ENCODE measurements at places on chromosomes 2 and 18. TPM values are rescaled to one million over a fixed set of nuclear protein-coding genes. Genes with fewer than 3 reads are reported as not detected.

GRCh38 chr18:66438711-66439536, 165.0 kb downstream of the CDH19 start:
- no peak for DNase-seq

DNA sequence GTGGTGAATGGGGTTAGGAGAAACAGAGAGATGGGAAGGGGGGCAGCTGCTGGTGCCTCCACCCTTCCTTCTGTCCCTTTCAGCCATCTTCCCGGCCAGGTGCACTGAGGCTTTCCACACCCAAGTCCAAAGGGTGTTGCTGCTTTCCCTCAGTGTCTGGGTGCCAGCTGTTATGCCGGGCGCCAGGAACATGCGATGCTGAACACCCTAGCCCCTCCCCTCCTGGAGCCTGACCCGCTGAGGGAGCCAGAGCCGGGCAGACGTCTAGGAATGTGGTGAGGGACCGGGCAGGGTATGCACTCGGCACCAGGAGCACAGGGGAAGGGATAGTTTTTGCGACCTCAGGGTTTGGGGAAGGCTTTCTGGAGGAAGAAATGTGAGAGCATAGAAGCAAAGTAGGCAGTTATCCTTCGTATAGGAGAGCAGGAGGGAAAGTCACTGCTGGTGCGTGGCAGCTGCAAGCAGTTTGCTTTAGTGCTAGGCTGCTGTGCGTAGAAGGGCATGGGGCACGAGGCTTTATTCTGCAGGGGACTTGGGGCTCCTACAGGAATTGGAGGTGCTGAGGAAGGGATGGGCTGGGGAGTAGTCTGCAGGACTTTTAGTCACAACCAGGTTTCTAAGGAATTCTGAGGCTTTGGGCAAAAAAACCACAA, 147.7 kb downstream of the TSN start:
- no peak for DNase-seq

GRCh38 chr2:119711352-119711751, 32.4 kb downstream of the TMEM177 start:
- DNase-seq, result no peak

DNA sequence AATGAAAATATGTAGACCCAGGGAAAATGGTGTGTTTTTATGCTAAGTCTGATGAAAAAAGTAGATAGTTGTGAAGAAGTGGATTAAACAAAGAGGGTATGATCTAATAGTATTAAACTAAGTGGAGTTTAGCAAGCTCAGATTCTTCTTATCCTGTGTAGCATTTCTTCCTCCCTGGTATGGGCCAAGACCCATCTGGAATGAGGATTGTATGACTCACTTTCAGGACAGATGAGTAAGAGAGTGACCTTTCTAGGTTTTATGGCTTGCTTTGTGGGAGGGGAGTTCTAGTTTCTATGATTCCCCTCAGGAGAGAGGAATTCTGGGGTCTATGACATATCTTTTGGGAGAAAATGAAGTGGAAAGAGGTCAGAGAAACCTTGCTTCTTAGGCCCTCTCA, 550.1 kb downstream of the SPAG16 start:
- no peak for DNase-seq

- DNase-seq, result no peak
These were observed 1.8 kb upstream of the KLHL41 start for GRCh38 chr2:169507698-169508097.

GRCh38 chr2:201172279-201172678, 10.7 kb upstream of the CASP10 start:
- DNase-seq, result no peak

DNA sequence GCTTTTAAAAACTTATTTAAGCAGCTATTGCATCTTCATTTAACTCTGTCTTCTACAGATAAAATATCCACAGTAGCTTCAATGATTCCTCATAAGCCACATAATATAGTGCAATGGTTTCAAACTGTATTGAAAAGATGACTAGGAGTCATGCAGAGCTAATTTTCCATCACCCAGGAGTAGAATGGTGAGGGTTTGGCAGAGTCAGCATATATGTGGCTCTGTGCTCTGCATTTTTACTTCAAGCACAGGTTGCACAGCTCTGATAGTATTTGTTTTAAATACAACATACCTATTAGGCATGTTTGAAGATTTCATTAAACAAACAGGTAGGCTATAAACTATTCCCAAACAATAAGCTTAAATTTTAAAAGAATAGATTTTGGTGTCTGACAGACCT, 731.9 kb upstream of the VRK2 start:
- DNase-seq, result no peak

- no peak for DNase-seq
These were observed 205.5 kb downstream of the SLC4A3 start for GRCh38 chr2:219832904-219833303.

DNA sequence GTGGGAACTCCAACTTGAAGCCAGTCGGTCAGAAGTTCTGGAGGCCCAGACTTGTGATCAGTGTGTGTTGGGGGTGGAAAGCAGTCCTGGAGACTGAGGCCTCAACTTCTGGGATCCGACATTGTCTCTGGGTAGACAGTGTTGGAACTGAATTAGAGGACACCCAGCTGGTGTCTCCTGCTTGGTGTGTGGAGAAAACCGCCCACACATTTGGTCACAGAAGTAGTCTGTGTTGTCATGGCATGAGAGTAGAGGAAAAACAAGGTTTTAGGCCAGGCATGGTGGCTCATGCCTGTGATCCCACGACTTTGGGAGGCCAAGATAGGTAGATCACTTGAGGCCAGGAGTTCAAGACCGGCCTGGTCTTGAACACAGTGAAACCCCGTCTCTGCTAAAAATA, 51.5 kb downstream of the PUM2 start:
- DNase-seq, result no peak

GRCh38 chr2:54424555-54425163, 31.5 kb upstream of the SPTBN1 start:
- DNase-seq, result no peak

GRCh38 chr2:136783856-136784255, 18.5 kb downstream of the THSD7B start:
- DNase-seq, result no peak

DNA sequence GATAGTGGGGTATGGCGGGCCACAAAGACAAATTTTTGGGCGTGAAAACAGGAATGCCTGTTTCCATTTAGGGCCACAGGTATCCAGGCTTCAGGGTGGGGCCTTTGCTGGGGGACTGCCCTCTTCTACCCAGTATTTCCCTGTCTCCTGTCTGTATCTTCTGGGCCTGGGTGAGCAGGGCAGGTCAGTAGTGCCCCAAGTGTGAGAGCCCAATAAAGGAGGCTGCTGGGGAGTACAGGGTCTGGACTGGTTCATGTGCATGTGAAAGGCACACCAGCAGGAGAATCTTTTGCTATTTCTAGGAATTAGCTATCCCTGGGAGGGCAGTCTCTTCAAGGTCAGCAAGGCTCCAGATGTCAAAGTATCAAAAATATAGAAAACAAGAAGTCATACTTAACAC, 71.5 kb downstream of the MEX3C start:
- DNase-seq, result no peak

- no peak for DNase-seq
These were observed 17.7 kb upstream of the UGGT1 start for GRCh38 chr2:128073278-128073677.

GRCh38 chr2:6665093-6666045, 200.3 kb downstream of the CMPK2 start:
- DNase-seq, result no peak

DNA sequence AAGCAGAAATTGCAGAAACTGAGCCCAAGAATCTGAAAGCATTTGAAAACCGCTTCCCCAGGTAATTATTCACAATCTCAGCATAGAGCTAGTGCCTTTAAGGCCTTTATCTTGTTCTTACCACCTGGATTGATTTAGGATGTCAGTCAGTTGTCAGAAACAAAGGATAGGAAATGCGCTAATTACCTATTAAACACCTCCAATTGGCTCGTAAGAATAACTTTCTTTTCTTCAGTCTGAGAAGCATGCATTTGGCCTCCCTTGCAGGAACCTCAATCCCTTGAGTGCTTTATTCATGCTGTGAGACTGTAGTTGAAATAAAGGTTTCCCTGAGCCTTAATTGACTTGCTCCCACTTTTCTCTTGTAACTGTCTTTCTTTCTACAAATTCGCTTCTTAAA, 400.3 kb upstream of the LRATD1 start:
- no peak for DNase-seq

DNA sequence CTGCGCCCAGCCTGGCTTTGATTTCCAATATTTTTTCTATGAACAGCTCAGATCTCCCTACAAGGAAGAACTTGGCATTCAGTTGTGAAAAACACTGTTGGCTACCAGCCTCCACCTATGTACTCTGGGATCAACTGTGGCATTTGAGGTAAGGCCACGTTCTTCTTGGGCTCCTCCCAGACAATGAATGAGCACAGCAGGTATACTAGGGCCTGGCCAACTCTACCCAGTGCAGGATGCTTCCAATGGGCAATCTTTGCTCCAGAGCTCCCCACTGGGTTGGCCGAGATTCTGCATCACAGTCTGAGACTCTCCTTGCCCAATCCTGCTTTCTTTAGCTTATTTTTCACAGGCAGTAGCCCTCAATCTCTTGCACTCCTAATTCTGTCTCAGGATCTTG, 75.9 kb downstream of the TMEM131 start:
- DNase-seq, result no peak

GRCh38 chr2:85326406-85327159, 1.2 kb downstream of the TGOLN2 start:
- no peak for DNase-seq

DNA sequence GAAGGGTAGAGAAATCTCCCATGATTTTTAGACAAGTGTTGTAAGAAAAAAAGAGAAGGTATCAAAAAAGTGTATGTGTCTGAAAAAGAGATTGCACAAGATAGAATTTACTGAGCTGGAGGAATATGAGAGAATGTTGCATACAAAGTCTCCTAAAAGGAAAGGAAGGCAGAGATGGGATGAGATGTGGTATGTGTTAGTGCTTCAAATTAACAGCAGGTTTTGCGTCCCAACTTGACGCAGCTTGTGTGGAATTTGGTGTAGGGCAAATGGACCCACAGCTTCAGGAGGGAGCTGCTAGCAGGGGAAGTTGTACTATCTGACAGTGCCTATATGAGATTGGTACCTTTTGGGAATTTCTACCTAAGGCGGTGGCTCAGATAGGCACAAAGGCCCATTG, 9.0 kb upstream of the RASGRP3 start:
- DNase-seq, result no peak

DNA sequence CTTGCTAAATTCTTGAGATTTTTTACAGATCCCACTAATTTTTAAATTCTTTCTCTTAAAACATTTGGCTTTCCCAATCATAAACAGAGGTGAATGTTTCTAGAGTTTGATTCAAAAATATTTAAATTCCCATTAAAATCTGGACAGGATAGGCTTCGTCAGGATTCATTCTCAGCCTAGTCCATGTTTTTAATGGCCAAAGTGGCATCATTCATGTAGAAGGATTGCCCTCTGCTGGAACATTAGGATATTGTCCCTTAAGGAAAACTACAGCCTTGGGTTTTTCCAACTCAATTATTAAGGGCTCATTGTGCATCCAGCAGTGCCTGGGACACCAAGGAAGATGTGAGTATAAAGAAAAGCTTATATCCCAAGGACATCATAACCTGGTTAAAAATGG, 71.7 kb downstream of the TPGS2 start:
- peak; percentile 20 for DNase-seq

DNA sequence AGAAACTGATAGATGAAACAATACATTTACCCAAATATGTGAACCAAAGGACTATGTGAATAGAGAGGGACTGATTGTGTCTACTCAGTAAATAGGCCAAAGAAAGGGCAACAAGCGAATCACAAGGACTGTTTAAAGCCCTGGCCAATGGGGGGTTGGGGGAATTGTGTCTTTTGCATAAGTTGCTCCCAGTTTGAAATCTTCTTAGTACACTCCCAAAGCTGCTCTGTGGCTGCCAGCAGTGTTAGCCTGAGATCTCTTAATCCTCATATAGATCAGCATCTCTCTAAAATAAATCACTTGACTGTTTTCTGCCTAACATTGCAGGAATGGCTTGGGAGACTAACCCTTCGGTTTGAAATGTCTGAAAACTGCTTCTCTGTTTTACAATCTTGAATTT, 236.4 kb downstream of the PLCL1 start:
- DNase-seq, result no peak

- no peak for DNase-seq
These were observed 78.5 kb downstream of the MRPS9 start for GRCh38 chr2:105116348-105116747.

DNA sequence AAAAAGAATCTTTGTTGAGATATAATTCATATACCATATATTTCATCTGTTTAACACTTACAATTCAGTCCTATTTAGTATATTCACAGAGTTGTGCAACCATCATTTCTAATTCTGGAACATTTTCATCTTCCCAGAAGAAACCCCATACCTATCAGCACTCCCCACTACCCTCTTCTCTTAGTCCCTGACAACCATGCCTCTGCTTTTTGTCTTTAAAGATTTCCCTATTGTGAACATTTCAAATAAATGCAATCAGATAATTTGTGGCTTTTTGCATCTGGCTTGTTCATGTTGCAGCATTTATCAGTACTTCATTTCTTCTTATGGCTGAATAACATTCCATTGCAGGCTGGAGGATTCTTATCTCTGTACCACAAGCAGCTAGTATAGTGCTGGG, 305.9 kb upstream of the MEX3C start:
- DNase-seq, result no peak

DNA sequence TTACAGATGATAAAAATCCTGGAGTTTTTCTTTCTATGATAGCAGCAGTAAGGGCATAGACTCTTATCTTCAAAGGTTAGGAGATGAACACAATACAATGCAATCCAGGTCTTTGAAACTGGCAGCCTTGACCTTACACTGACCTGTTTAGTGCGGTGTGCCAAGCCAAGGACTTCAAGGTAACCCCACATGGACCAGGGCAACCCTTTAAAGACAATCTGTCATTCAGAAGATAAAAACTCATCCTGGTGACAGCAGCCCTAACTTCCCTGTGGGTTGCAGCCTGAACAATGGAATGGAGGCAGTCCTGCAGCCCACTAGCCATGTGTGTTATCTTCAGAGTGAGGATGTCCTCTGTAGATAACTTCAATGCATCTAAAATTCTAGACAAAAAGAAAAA, 78.1 kb downstream of the RTTN start:
- DNase-seq, result no peak

- DNase-seq, result no peak
These were observed 317.8 kb downstream of the EPHA4 start for GRCh38 chr2:221254299-221254698.

Gene CYP27C1
- polyA plus RNA-seq, result 12.3 TPM

Gene ASPRV1
- polyA plus RNA-seq, result 4.7 TPM

Gene ALPI
- polyA plus RNA-seq, result 0.07 TPM

Gene CHST9
- 4.4 TPM for polyA plus RNA-seq

Gene TCF7L1
- polyA plus RNA-seq, result 49.9 TPM

Gene C2orf80
- 0.23 TPM for polyA plus RNA-seq

Gene EMILIN1
- 53.5 TPM for polyA plus RNA-seq

Gene GCKR
- polyA plus RNA-seq, result 0.20 TPM

Gene TYMS
- 155 TPM for polyA plus RNA-seq

Gene IL1RL1
- 1.00 TPM for polyA plus RNA-seq

Gene FAM117B
- polyA plus RNA-seq, result 27.9 TPM

Data from renal cortex interstitium (tissue), 15 donors.